Tongue (tissue), 3 donors: ENCODE measurements at places on chromosomes 12 and 14. TPM values are rescaled to one million over a fixed set of nuclear protein-coding genes. Genes with fewer than 3 reads are reported as not detected.

The SHMT2 gene
- 70.1 TPM for total RNA-seq

The CDH24 gene
- 4.5 TPM for total RNA-seq

The L3HYPDH gene
- total RNA-seq, result 42.9 TPM

The PTGDR gene
- total RNA-seq, result 0.51 TPM

The INHBC gene
- total RNA-seq, result not detected

The VRTN gene
- total RNA-seq, result not detected

The P3H3 gene
- total RNA-seq, result 45.5 TPM

The KCNH3 gene
- total RNA-seq, result 2.3 TPM

The SPTSSA gene
- 25.6 TPM for total RNA-seq

The DHRS4L2 gene
- 8.2 TPM for total RNA-seq

The FGF6 gene
- 50.7 TPM for total RNA-seq

The C12orf54 gene
- not detected for total RNA-seq
